ENCODE measurements at places on chromosomes 1 and 21.

DNA sequence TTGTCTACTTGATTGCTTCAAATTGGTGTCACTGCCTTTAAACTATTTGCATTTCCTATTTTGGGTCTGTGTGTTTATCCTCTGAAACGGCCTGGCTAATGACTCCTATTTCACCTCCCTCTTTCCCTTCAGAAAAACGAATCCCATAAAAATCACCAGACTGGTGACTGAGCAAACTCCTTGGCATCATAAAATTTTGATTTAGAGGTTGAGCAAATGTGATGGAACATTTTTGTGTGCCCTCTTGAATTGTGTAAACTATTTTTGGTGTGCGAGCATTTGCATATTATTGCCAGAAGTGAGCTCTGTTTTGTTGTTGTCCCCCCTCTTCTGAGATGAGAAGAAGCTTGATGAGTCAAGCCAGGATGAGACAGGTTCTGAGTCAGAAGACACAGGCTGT lies 316.1 kb downstream of the AJAP1 start:
- no peak for DNase-seq

- DNase-seq: no peak
Observed at GRCh38 chr1:230743899-230744298, 3.3 kb upstream of the CAPN9 start.

DNA sequence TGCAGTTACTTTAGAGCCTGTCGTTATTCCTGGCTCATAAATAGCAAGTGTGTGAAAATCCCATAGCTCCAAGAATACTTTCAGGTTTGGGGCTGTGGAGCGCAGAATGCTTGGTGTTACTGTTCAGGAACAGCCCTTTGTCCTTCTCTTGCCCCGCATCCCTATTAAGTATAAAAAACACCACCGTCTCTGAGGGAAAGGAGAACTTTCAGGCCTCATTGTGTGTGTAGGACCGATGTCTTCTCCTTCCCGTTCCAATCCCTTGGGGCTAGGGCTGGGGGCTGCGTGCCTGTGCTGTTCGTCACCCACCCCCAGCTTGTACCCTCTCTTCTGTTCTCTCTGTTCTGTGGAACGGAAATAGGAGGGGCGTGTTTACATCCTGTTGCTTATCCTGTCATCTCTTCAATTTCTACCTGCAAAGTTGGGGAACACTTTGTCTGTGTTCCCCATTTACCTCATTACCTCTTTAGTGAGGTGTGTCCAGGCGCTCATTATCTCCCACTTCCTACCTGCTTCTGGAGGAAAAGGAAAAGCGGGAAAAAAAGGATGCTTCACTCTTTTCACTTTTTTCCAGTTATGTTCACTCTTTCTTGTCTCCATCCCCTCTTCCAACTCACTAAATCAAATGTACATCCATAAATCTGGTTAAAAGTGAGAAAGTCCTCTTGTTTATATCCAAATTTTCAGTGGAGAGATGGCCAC lies 788 bp upstream of the TXNIP start:
- peak; percentile 67 for DNase-seq

GRCh38 chr1:91053630-91054029 lies 31.8 kb upstream of the ZNF644 start:
- no peak for DNase-seq

DNA sequence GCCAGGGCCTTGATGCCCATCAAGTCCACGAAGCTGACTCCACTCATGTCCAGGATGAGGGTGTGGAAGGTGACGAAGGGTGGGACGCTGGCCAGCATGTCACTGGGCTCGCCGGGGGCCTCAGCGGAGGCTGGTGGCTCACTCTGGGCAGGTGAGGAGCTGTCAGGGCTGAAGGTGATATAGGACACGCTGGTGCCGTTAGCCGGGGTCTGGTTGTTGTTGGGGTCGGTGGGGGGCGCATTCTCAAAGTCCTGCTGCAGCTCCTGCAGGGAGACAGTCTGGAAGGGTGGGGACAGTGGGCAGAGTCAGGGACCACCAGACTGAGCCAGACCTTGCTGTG lies 21.7 kb downstream of the SLC26A9 start:
- no peak for DNase-seq

DNA sequence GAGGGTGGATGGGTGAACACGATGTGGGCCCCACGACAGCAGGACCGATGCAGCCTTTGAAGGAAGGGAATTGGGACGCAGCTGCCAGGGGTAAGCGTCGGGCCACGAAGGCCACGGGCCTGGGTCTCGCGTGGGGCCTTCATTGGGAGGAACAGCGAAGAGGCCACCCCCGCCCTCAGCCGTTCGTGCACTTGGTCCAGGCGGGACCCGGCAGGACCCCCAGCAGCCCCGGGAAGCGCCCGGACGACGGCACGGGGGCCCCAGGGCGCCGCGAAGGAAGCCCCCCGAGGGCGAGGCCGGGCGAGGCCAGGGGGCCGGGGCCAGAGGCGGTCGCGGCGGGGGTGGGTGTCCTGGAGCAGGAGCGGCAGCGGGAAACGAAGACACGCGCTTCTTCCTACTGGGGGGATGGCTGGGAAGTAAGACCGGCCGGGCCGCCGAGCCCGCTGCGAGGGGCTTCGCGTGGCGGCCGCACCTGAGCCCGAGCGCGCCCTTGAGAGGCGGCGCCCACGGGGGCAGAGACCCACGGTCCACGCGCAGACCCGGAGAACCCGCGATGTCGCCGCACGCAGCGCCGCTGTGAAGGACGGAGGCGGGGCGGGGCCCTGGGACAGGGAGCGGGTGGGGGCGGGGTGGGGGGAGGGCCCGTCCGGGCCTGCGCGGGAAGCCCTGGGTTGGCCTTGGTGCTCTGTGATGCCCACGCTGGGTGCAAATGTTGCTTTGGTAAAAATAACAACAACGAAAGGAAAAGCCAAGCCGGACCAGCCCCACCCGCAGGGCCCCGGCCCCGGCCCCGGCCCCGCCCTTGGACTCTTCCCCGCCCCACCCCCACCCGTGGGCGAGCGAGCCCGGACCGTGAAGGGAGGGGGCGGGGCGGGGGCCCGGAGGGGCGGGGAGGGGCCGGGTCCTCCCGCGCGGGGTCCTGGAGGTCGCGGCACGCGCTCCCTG lies 56.0 kb upstream of the ADARB1 start:
- DNase-seq: no peak

All from activated CD4-positive, alpha-beta T cell treated with anti-CD3 and anti-CD28 coated beads, Interleukin-2, Interleukin-6, amounts not matched to agents 100 ng/mL and 50 ng/mL, durations not matched to agents 16 hours and 8 hours (primary cell).